Kidney capillary endothelial cell (primary cell): ENCODE measurements at places on chromosomes 3 and 15.

DNA sequence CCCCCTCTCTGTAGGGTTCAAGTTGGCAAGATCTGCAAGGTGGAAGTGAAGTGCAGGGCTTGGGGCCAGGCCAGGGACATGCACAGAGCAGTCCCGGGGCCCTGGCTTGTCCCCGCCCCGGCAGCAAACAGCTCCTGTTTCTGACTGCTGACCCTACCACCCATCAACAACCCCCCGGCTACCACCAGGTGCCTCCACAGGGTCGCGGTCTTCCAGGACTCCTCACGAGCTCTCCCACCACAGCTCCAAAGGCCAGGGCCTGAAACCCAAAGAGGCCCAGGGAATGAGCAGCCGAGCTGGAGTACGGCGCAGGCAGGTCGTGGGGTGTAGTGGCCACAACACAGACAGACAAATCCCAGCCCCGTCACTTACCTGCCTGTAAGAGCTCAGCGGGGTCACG, 121.3 kb upstream of the SMAD3 start:
- DNase-seq = no peak

GRCh38 chr3:151578495-151578894, 117.6 kb upstream of the IGSF10 start:
- no peak for DNase-seq

- DNase-seq = no peak
Observed at GRCh38 chr3:55616803-55617202, 129.7 kb upstream of the WNT5A start.

GRCh38 chr3:117540597-117540996, 831.0 kb downstream of the TUSC7 start:
- no peak for DNase-seq

GRCh38 chr3:85605066-85605465, 646.3 kb downstream of the CADM2 start:
- DNase-seq = no peak

GRCh38 chr15:71729319-71729718, 81.0 kb upstream of the NR2E3 start:
- DNase-seq = no peak

- peak; percentile 73 for DNase-seq
Observed at GRCh38 chr3:159828542-159828943, 160.1 kb upstream of the IL12A start.

DNA sequence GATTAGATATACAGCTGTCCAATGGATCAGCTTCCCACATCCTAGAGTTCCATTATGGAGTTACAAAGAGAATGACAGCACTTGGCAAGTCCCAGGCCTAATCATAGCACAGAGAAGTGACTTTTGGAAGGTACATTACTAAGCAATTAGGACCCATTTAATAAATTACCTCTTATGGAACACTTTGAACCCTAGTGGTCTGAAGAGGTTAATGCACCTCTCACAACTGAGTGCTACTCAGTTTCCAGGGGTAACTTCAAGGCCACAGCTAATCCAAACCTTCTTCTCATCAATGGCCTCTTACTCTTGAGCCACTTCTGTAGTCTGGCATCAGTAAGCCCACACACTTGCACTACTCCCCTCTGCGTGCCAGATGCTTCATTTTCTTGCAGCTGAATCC, 34.9 kb upstream of the MEIS2 start:
- DNase-seq = no peak

DNA sequence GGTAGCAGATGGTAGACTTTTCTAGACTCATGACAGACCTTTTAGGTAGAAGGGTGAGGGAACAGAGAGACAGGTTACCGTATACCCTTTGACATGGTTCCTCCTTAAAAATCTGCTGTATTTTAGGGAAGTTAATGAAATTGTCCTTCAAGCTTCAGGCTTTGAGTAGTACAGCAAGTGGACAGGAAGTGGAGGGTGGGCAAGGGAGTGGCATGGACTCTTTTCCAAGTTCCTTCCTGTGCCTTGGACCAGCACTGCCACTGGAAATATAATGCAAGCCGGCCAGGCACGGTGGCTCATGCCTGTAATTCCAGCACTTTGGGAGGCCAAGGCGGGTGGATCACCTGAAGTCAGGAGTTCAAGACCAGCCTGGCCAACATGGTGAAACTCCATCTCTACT, 156.1 kb upstream of the LRRFIP2 start:
- DNase-seq = no peak

GRCh38 chr3:116897382-116897781, 187.8 kb downstream of the TUSC7 start:
- DNase-seq = no peak

- DNase-seq = no peak
Observed at GRCh38 chr3:66463730-66464511, 36.9 kb downstream of the LRIG1 start.

GRCh38 chr3:188779281-188779980, 392.3 kb upstream of the TPRG1 start:
- DNase-seq = no peak

DNA sequence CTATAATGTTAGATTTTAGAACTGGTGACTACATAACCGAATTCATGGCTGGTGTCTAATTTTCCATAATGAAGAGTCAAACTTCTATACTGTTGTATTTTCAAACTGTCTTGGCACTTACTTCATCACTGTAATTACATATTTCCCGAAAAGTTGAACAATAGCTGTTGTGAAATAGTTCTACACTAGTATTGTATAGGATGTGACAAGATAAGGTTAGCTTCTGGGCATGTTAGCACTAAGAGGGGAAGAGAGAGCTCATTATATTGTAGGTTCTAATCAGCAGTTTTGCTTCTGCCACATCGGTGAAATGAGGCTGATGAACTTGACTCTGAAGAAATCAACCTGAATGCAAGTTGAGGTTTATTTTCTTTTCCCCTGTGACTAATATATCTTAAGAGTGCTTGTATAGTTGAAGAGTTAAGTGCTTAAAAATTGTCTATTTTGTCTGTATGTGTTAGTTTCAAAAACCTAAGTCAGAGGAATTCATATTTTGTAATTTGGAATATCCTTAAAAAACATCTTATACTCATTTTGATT, 8.9 kb downstream of the GYG1 start:
- DNase-seq = no peak

DNA sequence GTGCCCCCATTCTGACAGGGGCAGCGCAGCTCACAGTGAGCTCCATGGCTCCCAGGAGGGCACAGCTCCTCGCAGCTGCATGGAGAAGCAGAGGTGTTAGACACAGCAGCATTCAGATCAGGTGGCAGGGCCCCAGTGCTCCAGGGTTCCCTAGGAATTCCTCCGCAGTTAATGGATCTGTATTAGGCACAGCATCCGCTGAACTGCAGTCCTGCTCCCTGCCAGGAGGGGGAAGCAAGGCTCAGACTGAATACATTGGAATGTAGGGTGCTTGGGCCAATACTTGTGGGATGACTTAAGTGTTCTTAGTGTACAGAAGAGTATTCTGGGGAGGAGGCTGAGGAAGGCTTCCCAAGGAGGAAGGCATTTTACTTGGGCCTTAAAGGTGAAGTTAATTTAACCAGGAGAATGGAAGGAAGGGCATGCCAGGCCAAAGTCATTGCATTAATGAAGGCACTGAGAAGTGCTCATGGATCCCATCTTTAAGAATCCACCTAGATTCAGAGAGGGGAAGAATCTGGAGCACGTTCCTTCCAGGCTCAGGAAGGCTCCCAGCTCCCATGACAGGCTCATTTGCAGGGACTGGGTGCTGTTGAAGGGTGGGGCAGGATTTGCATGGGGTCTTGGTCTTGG, 111.6 kb downstream of the RAB11A start:
- peak; percentile 54 for DNase-seq

GRCh38 chr3:194070220-194070633, 65.7 kb upstream of the HES1 start:
- DNase-seq = no peak

- DNase-seq = no peak
Observed at GRCh38 chr3:32872487-32873382, 54.9 kb downstream of the TRIM71 start.

GRCh38 chr15:84143753-84144314, 91.7 kb upstream of the GOLGA6L4 start:
- no peak for DNase-seq

DNA sequence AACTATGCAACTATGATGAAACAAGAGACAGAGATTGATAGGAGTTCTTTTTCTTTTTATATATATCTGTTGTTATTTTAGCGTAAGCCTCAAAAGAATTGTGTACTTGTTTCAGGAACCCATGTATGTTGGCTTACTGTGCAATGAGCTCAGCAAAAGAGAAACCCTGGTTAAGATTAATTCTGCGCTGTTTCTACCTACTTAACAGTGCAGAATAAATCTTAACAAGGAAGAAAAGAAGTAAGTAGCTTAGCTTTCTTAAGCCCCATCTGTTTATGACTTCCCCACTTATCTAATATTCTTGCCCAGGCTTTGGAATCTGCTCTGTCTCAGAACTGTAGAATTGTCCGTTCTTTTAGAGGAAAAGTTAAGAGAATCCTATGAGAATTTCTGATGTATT, 27.4 kb downstream of the ECT2 start:
- no peak for DNase-seq

- DNase-seq = no peak
Observed at GRCh38 chr15:31474059-31474868, 147.6 kb downstream of the KLF13 start.

- DNase-seq = peak; percentile 70
Observed at GRCh38 chr15:57861034-57861638, 154.6 kb downstream of the POLR2M start.

DNA sequence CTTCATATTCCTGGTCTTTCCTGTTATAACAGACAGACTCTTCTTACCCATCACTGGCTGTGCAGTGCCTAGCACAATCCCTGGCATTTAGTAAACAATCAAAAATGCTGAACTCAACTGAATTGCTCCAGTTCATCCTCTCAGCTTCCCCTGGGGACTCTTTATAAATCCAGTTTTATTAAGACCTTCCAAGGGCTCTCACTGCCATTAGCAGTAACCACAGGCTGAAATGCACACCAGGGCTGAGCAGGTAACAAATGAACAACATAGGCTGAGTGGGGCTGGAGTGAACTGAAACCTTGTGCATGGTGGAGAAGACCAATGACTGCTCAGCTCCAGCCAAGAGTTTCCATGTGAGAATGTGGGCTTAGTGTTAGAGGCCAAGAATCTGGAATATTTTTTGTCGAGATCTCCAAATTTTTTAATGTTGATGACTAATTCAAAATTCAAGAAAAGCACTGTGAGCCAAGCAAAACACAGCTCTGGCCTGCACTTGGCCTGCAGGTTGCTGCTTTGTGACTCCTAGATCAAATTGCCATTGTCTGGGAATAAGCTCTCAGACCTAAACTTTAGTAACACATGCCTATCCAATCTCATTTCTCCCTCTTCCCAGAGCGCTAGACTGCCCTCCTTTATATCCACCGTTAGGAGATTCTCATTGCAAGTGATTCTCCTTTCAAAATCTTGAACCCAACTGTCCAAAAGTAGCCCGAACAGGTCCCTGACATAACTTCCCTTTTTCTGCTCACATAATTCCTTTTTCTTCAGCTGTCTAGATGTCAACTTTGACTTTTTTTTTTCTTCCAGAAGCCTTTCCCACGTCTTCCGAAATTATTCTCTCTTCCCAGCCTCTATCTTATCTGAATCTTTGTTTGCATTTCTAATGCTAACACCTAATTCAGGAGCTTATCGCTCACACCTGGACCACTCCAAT, 7.4 kb downstream of the SQOR start:
- DNase-seq = no peak

DNA sequence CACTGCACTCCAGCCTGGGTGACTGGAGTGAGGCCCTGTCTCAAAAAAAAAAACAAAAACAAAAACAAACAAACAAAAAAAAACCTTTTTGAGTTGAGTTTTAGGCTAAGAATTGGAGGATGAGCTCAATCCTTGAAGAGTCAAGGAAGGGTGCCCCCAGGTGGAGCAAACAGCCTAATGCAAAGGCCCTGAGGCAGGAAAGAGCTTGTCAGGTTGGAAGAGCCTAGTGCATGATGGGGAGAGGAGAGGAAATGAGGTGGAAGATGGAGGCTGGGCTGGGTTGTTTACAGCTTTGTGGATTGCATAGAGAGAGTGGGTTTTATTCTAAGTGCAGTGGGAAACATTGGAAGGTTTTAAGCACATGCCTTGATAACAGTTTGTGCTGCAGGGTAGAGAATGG, 2.1 kb upstream of the SNX22 start:
- no peak for DNase-seq

DNA sequence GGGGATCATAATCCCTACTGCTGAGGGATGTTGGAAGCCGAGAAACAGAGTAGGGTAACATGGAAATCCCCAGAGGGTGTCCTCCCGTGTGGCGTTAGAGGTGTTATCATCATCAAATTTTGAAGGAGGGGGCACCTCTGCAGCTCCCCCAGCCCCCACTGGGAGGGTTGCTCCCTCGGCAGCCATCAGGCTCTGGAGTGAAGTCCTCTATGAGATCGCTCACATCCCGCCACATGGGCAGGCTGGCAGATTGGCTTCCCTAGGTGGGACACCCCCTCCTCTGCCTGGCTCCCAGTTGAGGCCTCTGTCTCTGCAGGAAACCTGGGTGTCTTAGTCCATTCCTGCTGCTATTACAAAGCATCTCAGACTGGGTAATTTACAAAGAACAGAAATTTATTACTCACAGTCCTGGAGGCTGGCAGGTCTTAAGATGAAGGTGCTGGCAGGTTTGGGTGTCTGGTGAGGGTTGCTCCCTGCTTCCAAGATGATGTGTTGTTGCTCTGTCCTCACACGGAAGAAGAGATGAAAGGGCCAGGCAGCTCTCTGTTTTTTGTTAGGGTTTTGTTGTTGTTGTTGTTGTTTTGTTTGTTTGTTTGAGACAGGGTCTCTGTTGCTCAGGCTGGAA, 120.5 kb downstream of the NUP210 start:
- DNase-seq = no peak

- no peak for DNase-seq
Observed at GRCh38 chr3:50495609-50496423, 7.6 kb downstream of the CACNA2D2 start.

DNA sequence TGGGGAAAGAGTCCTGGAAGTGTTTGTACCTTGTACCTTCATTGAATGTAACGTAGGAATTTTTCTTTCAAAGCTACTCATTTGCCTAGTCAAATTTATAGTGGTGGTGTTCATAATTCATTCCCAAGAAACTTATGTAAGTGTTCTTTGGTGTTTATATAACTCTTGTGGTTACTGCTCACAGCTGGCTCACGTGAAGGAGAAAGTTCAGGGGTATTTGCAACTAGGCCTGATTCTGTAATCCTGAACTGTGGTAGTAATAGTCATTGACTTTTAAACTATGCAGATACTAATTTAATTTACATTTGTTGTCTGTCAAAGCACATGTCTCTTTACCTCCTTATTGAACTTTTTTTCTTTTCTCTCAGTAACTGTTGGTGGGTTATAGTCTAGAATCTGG, 50.5 kb upstream of the TEX264 start:
- no peak for DNase-seq

DNA sequence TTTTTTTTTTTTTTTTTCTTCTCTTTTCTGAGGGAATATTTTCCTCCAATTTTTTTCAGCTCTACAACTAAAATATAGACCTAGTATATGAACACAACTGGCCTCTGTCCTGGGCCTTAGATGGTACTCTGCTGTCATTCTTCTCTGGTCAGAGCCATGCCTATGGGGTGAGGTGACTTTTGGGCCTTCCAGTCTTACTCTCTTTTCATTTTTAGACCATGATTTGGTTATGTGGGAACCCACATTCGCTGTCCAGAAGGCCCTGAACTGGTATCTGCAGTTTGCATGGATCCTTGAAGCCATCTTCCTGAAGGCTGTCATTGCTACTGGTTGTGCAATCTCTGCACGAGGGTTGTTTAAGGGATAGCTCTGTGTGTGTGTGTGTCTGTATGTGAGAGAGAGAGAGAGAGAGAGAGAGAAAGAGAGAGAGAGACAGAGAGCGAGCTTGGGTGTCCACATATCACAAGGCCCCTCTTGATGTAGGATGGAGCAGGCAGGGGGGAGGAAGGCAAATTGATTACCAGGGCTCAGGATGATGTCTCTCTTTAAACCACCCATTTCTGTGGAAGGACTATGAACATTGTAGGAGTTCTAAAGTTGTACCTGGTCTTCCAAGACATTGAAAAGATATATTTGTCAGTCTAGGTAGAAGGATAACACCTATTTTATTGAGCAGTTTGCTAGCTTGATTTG, 6.9 kb downstream of the TGFBR2 start:
- no peak for DNase-seq
